Stimulated activated CD4-positive, alpha-beta T cell treated with anti-CD3 and anti-CD28 coated beads, Interleukin-1b, Interleukin-23, amount 100 ng/mL, for 1 hour (primary cell): ENCODE measurements at places on chromosomes 12 and 14.

DNA sequence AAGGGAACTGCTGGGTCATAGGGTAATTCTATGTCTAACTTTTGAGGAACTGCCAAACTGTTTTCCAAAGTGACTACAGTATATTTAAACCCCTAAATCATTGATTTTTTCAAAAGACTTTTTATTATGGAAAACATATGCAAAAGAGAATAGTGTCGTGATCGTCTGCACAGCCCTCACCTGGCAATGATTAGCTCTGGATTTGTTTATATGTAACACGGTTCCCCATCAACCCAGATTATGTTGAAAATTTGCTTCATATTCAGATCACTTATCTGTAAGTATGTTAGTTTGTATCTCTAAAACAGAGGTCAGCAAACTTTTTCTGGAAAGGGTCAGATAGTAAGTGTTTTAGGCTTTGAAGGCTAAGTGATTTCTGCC, 52.7 kb downstream of the CCDC92 start:
- no peak for DNase-seq

- DNase-seq, result no peak
These were observed 132.1 kb downstream of the DYRK2 start for GRCh38 chr12:67780580-67781084.

DNA sequence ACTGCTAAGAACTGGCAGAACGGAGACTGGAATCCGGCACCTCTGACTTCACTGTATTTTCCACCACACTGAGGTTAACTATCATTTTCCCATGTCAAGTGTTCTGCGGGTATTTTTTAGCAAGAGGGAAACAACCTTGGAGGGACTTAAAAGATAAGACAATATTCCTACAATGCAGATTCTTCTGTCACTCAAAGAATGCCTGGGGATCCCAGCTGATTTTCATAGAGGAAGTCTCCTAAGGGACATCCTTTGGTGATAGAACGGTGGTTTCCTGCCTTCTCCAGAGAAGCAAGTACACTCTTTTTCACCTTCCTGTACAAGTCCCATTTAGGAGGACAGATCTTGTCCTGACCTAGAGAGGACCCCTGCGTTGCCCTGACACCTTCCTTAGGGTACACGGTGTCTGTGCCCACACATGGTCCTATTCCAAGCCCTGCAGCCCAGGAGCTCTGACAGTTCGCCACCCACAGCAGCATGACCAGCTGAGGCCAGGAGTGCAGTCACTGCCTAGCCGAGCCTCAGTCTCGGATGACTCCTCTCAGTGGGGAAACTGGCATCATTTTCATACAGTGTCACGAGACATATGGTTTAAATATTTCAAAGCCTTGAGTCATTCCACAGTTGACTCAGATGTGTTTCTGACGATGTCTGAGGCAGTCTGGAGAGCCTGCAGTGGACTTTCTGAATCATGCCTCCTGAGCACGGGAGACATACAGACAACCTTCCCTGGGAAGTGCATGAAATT, 181.3 kb upstream of the FKBP4 start:
- no peak for DNase-seq

DNA sequence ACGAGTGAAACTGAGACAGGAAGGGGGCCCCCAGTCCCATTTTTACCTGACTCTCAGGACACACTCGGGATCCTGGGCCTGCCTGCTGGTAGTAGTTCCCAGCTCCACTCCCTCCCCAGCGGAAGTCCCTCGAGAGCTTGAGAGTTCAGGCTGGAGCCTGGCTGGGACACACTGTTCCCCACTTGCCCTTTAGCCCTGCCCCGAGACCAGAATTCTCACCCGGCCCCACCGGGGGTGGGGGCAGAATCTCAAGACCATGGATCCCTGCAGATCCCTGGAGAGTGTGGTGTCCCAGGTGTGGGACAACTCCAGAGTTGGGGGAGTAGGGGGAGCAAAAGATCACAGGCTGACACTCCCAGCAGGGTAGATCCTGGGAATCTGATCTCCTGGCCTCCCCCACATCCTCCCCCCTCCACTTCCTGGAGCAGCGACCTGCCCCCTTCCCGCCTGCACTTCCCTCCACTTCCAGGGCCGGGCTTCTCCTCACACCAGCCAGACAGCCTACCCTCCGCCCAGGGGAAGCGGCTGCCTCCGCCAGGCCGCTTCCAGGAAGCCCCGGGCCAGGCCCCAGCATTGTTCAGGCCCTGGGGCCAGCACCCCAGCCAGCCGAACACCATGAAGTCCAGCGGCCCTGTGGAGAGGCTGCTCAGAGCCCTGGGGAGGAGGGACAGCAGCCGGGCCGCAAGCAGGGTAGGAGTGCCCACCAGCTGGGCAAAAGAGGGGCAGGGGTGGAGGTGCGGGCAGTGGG, at the start of gene TNS2:
TNS2 (plus strand) TSS at position 495 of the 748 bp plus-strand sequence; CDS start at position 616, 121 bp downstream.
- DNase-seq, result no peak

GRCh38 chr14:30156571-30156970, 228.9 kb upstream of the PRKD1 start:
- DNase-seq, result no peak

DNA sequence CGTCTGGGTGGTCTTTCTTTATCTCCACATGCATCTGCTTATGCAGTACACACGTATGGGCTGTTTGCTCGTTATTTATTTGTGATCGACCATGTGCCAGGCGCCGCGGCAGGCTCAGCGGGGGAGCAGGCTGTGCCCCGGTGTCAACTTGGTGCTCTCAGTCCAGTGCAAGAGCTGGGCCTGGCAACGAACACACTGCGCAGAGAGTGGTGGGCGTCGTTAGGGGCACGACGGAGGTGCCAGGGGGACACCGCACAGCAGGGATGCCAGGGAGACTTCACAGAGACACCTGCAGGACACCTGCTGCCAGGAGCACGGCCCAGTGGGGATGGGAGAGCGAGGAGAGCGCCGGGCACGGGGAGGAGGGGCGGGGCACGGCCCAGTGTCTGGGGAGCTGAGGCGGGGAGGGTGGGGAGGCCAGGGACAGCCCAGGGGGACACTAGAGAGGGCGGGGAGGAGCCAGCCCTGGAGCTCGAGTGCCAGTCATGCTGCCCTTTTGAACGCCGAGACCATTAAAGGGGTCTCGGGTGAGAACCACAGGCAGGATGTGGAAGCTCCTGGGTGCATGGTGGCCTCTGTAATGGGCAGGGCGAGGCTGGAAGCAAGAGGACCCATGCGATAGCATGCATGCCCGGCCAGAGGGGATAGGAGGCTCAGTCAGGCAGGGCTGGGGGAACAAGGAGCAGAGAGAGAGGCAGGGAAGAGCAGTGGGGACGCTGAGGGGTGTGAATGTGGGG, 652 bp upstream of the LRCOL1 start:
- DNase-seq, result no peak

DNA sequence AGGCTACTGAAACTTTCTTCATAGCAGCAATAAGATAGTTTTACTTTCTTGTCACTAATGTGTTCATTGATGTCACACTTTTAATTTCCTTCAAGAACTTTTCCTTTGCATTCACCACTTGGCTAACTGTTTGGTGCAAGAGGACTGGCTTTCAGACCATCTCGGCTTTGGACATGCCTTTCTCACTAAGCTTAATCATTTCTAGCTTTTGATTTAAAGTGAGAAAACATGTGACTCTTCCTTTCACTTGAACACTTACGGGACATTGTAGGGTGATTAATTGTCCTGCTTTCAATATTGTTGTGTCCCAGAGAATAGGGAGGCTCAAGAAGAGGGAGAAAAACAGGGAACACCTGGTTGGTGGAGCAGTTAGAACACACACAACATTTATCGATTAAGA, 41.9 kb downstream of the IFNG start:
- DNase-seq, result no peak

DNA sequence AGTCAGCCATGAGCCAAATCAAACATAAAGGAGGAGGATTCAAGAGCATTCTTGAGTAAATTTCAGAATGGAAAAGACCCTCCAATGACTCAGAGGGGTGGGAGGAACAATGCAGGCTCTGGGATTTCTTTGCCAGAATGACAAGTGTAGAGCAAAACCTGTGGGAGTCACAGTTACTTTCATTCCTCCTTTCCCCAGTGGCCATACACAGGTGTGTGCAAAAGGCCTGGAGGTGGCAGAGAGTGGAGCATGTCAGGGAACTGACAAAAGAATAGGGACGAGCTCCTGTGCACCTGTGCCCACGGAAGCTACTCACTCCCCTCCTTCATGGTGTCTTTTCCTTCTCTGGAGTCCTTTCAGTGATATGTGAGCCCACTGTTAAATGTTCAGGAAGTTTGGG, 9.4 kb upstream of the CIPC start:
- no peak for DNase-seq

DNA sequence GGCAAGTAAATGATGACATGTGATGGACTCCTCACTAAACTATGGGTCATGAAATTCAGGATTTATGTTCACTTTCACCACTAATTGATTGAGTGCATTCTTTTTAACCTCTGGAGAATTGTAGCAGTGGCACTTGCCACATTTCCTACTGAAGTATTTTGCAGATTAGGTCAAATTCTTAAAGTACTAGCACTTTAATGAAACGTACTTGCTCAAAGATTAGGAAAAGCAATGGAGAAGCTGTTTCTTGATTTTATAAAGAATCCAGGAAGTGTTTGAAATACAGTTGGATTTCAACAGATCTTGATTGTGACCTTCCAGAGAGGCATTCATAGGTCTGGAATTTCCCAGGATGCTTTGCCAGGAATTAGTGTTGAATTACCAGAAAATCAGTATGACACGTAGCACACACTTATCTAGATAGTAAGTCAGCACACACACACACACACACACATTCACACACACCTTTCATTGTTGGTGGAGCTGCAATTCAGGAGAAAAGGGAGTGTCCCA, 162.6 kb downstream of the MYRFL start:
- no peak for DNase-seq

DNA sequence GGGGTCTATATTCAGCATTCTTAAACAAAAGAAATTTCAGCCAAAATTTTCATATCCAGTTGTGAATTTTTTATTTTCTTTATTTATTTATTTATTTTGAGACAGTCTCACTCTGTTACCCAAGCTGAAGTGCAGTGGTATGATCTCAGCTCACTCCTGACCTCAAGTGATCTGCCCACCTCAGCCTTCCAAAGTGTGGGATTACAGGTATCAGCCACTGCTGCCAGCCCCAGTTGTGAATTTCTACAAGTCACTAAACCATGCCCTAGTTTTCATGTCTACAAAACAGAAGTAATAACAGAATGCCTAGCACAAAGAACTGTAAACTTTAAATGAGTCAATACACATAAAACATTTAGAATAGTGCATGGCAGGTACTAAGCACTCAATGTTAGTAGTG, 254.2 kb downstream of the C12orf50 start:
- no peak for DNase-seq

- DNase-seq, result no peak
These were observed 83.7 kb downstream of the NINJ2 start for GRCh38 chr12:579420-580110.

DNA sequence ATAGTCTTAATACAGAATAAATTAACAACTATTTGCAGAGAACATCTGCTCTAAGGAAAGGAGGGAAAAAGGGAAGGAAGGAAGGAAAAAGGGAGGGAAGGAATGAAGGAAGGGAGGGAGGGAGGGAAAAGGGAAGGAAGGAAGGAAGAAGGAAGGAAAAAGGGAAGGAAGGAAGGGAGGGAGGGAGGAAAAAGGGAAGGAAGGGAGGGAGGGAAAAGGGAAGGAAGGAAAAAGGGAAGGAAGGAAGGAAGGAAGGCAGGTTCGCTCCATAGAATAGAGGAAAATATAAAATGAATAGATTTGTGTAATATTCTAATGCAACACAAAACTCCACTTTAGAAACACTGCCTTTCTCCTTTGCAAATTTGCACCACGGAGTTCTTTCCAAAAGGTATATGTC, 16.6 kb downstream of the KICS2 start:
- DNase-seq, result no peak

DNA sequence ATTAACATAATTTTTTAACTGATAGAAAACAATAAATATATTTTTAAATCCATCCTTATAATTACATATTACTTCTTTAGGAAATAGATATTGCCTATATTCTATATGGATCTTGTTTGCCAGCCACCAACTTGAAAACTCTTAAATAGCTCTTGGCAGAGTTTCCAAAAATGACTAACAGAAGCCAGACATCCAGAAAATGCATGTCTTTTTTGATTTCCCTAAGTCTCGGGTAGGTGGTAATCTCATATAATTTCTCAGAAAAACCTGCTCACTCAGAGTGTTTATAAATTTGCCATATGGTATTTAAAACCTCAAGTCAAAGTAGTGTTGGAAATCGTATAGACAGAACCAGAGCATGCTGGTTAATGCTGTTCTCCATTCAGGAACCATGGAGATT, 360.4 kb upstream of the FOXG1 start:
- no peak for DNase-seq

- DNase-seq, result no peak
These were observed 26.1 kb upstream of the STAC3 start for GRCh38 chr12:57276935-57277563.

DNA sequence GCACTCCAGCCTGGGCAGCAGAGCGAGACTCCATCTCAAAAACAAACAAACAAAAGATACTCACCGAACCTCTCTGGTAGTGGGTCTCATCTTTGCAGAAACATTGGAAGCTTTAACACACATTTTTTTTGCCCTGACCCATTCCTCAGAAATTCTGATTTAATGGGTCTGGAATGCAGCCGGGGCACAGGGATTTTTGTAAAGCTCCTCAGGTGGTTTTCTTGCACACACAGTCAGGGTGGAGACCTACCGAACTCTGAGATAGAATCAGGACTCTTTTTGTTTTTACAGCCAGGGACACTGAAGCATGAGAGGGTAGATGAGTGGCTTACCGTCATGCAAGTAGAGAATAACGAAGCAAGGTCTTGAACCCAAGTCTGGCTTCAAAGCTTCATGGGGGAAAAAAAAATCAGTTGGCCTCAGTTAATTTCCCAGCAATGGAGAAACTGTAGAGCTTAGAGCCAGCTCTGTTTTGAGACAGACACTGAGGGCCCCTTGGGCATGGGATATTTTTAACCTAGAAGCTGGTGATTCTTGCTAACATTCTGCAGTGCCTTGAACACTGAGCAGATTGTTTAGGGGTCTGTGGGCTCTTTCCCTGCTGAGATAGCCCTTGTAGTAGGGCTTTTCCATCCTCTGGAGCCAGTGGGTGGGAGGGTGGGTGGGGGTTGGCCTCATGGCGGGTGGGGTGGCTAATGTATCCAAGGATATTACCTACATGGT, 4.8 kb downstream of the RNU4-2 start:
- DNase-seq, result no peak

GRCh38 chr14:94303111-94303510, 10.0 kb upstream of the SERPINA10 start:
- no peak for DNase-seq

DNA sequence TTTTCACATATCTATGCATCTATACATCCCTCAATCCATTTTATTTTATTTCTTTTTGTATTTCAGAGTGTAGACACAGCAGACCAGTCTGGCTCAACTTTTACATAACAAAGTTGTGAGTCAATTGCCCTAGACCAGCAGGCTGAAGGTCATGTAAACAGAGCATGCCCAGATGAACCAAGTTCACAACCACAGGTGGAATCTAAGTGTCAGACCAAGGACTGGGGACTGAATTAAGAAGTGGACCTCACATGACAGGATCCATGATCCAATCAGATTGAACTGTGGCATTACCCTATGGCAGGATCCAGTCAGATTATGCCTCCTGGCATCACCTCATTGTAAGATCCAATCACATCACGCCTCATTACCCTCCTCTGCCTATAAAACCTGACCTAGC, 455.8 kb downstream of the SOX5 start:
- DNase-seq, result no peak

- DNase-seq, result no peak
These were observed 7.2 kb upstream of the SSPN start for GRCh38 chr12:26188127-26188526.
